ENCODE measurements at places on chromosomes 16 and 17.

- no peak for DNase-seq
Observed at GRCh38 chr16:53183442-53183841, 128.7 kb downstream of the CHD9 start.

GRCh38 chr17:7508145-7508544, 24.0 kb downstream of the POLR2A start:
- no peak for DNase-seq

DNA sequence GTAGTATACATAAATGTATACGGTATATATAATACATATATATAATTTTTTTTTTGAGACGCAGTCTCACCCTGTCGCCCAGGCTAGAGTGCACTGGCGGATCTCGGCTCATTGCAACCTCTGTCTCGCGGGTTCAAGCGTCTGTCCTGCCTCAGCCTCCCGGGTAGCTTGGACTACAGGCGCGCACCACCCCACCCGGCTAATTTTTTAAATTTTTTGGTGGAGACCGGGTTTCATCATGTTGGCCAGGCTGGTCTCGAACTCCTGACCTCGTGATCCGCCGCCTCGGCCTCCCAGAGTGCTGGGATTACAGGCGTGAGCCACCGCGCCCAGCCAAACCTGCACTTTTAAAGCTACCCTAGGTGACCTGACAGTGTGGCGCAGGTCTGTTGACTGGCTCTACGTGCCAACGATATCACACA, 745 bp downstream of the PAM16 start:
- DNase-seq: no peak

- DNase-seq: no peak
Observed at GRCh38 chr17:14353861-14354474, 53.1 kb downstream of the HS3ST3B1 start.

- peak; percentile 59 for DNase-seq
Observed at GRCh38 chr17:49224198-49224996, 6.2 kb downstream of the PHOSPHO1 start.

- DNase-seq: peak; percentile 75
Observed at GRCh38 chr16:8936421-8936820, 27.3 kb downstream of the USP7 start.

DNA sequence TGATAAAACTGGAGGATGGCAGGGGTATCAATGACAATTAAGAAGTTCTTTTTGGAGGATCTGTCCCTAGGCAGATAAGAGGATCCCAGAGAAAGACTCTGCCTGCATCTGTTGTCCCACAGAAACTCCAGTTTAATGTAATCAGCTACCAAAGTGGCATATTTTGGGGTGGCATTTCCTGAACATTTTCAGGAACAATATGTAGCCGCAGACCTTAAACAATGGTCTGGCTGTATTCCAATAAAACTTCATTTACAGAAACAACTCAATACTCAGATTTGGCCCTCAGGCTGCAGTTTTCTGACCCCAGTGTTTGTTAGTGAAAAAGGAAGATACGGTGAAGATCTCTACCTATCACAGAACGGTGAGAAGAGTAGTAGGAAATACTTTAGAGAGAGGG, 46.1 kb downstream of the KCNJ16 start:
- DNase-seq: no peak

DNA sequence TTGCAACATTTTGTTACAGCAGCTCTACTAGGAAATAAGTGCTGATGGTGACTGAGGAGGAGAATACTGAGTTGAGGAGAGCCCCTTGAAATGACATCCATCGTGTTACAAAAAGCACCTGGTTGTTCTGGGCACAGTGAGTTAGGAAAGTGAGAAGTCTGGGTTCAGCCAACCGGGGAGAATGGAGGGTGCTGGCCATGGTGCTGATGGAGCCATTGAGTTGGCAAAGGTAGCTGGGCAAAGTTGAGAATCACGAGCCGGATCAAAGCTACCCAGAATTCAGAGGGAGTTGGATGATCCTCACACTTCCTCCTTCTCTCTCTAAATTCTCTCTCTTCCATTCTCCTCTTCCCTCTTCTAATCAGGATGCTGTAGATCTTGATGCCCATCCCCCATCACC, 35.0 kb upstream of the ASIC2 start:
- DNase-seq: no peak
